ENCODE measurements at places on chromosomes 12 and 14.

- DNase-seq: no peak
Measured at GRCh38 chr12:50923361-50924130, 28.8 kb upstream of the HIGD1C start.

DNA sequence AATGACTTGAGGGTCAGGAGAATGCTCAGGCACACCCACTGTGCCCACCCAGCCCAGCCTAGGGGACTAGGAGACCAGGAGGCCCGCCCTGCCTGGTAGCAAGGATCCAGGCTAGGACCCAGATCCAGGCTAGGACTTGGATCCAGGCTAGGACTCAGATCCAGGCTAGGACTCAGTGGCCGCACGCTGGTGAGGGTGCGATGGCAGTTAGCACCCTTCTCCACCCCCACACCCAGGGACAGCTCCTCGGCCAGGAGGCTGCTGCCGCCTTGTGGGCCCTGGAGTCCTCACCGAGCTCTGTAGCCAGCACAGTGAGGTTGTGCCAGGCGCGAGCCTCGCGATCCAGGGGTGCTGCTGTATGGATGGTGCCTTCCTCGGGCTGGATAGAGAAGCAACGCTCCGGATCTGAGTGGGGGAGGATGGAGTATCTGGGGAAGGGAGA lies 5.1 kb downstream of the CDH24 start:
- DNase-seq: no peak

DNA sequence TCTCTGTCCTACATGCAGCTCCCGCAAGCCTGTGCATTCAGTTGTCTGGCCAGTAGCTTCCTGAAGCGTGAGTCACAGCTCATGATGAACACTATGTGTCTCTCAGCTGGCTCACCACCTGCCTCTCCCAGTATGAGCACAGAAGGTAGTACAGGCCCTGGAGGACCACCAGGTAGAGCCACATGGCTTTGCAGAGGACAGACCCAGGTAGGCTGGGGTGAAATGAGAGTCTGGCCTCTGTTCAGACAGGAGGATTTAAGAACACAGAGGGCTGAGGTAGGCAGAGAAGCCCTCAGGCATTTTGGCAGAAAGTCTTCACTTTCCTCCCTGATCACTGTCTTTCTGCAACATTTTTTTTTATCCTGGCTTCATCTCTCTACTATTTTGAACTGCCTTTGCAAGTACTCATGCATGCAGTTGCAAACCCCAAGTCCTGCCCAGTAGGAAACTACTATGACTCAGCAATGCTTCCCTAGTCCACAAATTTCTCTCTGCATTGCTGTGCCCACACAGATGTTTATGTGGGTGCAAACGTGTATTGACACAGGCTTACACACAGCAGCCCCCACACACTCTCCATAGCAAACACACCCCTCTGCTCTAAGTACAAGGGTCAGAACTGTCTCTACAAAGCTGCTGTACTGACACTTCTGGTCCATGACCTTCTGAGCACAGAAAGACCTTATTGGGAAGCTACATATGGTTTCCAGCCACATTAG lies 7.2 kb upstream of the SDR9C7 start:
- no peak for DNase-seq

DNA sequence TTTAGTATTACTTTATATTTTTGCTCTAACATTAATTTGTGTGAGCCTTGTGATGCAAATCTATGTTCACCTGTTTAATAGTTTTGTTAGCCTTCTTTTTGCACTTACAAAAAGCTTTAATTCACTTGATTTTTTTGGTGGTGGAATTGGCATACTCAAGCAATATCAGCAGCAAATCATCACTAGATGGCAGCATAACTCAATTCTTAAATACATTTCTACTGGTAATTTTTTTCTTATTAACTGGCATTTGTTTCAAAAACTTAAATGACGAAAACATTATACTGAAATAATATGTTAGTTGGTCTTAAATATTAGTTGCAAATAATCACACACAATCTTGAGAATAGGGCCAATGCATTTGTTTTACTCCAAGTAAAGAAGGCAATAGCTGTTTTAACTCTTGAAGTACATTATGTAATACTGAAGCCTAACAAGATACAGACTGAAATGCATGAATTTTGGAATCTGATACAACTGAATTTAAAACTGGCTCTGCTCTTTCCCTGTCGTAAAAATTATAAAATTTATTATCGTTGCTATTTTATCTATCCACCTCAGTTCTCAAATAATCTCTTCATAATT lies 151.5 kb downstream of the ATXN7L3B start:
- DNase-seq: no peak

- no peak for DNase-seq
Measured at GRCh38 chr12:75690296-75690955, 179.0 kb upstream of the KRR1 start.

GRCh38 chr12:124217508-124218242 lies 77.2 kb upstream of the RFLNA start:
- DNase-seq: no peak

DNA sequence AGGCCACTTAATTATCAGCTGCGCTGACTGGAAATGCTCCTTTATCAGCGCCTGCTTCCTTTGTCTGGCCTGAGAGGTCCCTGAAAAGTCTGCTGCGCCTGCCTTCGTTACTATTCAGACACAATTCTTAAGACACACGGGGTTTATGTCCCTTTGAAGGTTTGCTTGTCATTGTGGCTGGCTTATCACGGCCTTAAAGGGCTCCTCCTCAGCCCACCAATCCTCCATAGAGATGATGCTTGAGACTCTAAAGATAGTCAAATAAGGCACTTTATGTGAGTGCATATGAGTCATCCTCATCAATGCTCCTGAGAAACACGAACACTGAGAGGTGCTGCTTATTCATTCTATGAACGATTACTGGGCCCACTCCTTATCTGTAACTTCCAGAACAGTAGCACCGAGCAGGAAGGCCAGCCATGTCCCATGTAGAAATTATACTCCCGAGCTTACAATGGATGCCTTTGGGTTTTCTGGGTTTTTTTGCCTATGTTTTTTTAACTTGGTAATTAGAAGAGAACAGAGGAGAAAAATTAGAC lies 1268.2 kb upstream of the TMEM132C start:
- DNase-seq: no peak

DNA sequence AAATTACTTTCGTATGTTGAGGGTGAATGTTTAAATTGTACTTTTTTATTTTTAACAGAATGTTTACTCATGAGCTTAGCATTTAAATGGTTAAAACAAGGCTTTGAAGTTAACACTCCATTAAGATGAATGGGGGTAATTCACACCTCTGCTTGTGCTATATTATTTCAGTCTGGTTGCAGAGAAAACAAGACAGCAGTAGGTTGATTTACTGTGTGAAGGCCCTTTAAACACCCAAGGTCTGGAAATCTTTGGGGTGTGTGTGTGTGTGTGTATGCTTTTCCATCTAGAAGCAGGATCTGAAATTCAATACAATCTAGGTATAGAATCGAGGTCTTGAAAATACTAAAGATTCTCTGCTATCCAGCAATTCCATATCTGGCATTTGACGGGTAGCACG lies 83.8 kb downstream of the SLC38A6 start:
- DNase-seq: no peak

- peak; percentile 46 for DNase-seq
Measured at GRCh38 chr12:114476159-114476558, 70.2 kb upstream of the TBX5 start.

- DNase-seq: no peak
Measured at GRCh38 chr12:110330544-110330943, 49.5 kb downstream of the ATP2A2 start.

GRCh38 chr12:97555547-97556187 lies 93.1 kb downstream of the RMST start:
- no peak for DNase-seq

DNA sequence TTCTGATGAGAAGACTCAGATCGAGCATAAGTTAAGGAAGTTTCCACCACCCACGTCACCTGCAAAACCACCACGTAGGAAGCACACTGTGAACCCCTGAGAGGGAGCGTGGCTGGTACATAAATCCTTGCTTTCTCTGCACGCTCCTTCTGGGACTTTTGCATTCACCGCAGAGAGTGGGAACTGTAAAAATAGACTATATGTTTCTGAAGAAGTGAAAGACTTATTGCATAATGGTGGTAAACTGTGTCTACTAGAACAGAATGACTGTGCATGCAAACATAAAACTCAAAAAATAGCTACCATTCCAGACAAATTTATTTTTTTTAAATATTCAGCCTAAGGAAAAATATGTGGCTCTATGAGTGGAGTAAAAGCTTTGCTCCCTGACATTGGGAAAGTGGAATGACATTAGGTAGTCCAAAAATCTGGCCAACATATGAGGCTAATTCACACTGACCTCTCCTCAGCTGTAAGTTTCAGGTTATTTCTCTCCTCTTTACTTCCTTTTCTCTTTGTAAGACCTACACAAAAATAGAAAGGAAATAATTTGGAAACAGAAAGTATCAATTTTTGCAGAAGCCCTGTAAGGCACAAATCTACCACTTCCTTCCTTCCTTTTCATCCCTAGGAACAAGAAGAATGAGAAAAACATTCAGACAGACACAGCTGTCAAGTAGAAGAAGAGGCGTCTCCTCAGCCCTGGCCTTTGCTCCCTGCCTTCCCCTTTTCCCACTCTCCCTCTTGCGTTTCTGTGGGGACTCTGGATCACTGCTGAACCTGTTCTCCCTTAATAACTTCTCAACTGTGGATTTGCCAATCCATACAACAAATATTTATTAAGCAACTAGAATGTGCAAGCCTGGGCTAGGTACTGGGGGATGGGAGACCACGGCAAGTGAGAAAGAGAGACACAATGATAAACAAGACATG lies 264.3 kb upstream of the FOXN3 start:
- DNase-seq: no peak

DNA sequence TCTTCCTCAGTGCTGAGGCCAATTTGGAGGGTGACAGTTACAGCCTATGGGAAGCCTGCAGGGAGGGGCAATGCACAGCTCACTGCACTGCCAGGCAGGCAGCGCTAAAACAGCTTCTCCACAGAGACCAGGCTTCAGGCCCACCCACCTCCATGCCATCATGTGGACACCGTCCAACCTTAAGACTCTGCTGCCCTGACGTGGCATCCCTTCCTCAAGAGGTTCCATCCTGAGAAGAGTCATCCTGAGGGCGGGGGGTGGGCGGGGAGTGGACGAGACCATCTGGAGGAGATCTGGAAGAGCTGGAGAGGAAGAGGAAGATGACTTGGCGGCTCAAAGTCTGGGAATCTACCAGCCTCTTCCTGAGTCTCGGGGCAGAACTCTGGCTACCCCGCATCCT lies 8.4 kb upstream of the ACVRL1 start:
- no peak for DNase-seq

DNA sequence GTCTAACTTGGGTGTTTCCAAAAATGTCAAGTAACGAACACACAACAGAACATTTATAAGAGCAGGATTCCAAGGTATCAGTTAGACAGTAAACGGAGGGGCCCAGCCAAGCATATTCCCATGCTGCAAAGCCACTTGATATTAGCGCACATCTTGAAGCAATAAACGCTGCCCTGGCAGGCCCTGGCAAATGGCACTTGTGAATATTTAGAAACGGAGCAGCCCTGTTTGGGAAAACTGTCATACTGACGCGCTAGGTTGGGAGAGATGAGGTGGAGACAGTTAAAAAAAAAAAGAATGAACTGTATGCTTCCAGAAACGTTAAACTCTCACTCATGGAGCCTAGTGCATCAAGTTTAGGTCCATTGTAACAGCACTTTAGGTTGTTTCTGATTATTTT lies 9.3 kb downstream of the DGLUCY start:
- no peak for DNase-seq

DNA sequence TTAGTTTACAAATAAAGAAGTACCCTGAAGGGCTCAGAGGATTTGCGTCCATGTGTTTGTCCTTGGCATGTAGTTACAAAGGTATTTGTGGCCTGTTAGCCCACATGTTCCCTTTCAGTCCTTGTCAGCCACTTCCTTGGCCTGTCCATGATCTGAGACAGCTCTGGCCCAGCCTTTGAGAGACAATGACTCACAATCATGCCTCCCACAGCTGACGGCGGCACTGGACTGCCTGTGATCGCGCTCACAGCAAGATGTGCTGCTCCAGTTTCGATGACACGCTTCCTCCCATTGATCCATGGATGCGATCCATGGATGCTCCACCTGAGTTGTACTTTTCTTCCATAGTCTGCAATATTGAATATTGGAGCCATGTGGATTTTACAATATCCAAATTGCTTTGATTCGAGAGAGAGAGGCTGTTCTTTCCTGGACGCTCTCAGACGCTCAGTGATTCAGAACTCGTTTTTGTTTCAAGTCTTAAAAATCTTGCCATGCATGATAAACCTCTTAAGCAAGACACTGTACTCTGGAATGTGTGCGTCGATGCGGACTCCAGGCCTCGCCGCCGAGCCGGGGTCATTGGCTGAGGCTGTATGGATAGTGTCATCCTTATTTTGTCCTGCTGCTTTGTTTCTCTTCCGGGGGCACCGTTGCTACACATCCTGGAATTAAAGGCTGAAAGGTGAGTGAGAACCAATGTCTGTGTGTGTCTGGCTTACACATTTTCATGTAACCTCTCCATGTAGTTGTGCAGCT lies 220.1 kb downstream of the GLT1D1 start:
- no peak for DNase-seq

GRCh38 chr12:122399254-122399591 lies 23.2 kb downstream of the CLIP1 start:
- DNase-seq: no peak

DNA sequence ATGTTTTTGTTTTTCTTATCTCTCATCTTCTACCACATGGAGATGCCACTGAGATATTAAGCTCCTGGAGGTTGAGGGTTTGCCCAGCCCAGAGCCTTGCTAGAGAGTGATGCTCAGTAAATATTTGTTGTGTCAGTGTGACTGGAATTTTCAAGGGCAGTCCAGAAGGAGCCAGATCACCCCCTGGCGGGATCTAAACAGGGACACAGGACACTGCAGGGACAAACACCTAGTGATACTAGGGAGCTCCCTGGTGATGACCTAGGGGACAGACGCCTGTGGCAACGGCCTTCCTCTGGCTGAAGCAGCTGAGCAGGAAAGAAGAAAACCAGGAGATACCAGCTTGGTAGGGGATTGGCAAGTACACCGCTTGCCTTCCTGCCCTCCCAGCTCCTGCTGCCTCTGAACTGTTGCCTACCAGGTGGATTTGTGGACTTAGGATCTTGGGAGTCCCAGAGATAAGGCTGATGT lies 714.4 kb upstream of the TBX3 start:
- no peak for DNase-seq

GRCh38 chr12:87320724-87321123 lies 708.5 kb downstream of the C12orf50 start:
- DNase-seq: no peak

- no peak for DNase-seq
Measured at GRCh38 chr14:28673056-28673455, 93.5 kb upstream of the FOXG1 start.

- DNase-seq: no peak
Measured at GRCh38 chr12:102540815-102541385, 60.5 kb upstream of the IGF1 start.

DNA sequence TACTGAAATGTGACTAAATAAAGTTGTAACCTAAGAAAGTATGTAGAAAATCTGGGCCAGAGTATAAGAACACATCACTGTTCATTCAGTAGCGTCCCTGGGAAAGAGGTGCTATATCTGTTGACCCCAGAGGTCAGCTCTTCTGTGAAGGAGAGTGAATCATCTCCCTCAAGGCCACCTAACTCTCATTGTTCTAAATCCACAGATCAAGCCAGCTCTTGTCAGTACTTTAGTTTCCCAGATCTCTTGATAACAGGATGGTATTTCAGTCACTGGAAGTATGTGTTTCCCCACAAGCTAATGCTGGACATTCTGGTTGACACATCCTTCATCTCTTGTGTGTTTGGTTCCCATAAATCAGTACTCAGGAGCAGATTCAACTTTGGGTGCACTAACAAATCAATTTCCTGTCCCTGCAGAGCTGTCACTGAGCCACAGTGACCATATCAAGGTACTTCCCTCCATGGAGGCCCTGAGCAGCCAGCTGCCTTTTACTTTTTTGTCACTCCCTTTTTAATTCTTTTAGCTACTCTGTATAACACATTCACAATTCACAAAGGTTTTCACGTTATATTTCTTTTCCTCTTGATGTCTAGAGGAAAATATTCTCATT lies 7.8 kb downstream of the KRT1 start:
- DNase-seq: no peak

Measured in SHP77 treated with DMSO at 0.1 percent for 48 hours (cell line).